T47D (cell line): ENCODE measurements at places on chromosomes 1 and 21.

GRCh38 chr1:179445593-179445992 lies 79.8 kb downstream of the AXDND1 start:
- no peak for DNase-seq

- no peak for DNase-seq
These were observed 329.5 kb upstream of the DUSP10 start for GRCh38 chr1:222071387-222071786.

DNA sequence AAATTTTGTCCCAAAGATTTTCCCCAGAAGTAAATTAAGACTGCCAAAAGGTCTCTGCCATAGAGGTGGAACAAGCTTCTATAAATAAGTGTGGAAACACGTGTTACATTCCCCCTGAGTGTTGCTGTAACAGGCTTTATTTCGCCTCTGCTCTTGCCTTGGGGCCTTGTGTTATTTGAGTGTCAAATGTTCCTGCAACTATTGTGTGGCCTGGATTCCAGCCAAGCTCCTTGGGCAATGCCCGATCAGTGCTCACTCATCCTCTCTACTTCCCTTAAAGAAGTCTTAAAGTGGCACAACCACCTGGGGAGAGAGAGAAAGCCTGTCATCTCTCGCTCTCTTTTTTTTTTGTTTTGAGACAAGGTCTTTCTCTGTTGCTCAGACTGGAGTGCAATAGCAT lies 156.7 kb downstream of the NR5A2 start:
- peak; percentile 78 for DNase-seq

DNA sequence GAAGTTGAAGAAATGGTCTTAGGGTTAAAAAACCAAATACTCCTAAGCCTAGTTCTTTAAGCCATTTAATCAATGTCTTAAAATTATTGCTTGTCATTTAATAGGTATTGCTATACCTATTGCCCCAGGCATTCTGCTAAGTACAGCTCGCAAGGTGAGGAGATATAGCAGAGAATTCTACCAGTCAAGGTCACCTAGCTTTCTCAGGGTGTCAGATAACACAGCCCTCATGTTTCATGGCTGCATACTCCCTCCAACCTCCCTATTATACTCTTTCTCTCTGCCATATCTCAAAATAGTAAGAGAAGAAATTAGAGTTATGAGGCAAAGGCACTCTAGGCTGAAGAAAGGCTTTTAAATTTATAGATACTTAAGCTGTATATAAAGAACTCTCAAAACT lies 68.4 kb upstream of the GPR88 start:
- no peak for DNase-seq

DNA sequence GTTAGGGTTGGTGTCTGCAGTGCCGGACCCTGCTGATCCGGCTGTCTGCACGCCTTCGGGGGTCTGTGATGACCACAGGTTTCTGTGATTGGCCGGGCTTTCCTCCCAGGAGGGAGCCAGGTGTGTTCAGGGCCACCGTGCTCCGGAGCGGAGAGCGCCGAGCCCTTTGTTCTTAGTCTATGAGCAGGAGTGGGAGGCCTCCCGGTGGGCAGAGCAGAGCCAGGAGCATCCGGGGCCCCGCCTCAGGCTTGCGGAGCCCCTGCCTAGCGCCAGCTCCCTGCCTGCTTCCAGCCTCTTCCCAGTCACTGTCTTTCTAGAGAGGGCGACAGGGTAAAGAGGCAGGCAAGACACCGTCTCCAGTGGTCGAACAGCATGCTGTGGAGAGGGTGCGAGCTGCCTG lies 31.8 kb downstream of the KCNAB2 start:
- no peak for DNase-seq

DNA sequence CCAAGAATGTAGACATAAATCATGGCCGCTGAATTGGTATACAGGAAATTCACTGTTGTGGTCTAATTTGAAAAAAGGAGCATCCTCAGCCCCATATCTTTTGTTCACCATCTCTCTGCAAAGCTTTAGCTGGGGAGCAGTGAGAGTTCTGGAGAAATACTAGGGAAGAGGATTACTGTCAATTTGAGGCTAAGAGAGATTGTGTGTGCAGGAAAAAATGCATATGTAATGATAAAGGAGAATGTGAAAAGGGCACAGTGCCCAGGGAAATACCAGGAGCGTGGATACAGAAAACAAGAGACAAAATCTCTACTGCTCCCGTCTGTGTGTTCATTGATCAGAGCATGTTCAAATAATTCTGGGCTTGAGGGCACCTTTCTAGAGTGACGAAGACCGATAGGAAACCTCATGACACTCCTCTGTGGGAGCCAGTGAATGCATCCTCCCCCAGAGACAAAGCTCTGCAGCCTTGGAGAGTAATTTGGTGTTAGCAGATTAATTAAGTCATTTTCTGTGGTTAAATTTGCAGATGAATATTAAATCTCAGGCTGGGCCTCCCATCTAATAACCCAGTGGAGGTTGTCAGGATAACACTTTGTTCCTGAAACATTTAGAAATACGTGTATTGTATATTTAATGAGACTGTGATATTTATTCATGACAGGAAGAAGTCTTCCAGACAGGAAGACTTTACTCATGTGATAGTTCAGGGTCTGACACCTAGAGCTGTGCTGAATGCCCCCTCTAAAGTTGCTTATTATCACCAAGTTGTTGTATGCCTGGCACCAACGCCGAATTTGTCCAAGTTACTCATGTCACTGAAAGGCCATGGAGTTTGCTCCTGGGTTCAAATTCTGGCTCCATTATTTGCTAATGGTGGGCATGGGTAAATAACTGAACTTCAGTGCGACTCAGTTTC lies 287.3 kb upstream of the SGIP1 start:
- no peak for DNase-seq

GRCh38 chr1:193602705-193603104 lies 416.3 kb upstream of the B3GALT2 start:
- no peak for DNase-seq

DNA sequence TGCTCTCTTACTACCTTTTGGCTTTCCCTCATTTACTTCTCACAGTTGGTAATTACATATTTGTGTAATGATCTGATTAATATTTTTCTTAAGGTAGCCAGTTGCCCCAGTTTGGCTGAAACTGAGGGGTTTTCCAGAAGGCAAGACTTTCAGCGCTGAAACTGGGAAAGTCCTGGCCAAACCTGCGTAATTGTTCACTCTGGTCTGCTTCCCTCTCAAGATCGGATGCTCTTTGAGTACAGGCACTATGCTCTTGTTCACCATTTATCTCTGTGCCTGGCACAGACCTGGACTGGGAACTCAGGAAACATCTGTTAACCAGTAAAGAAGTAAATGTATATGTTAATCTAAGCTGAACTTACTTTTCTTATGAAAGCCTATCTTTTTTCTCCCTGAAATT lies 209.6 kb upstream of the HOOK1 start:
- DNase-seq, result no peak

- no peak for DNase-seq
These were observed 14.3 kb upstream of the NMNAT2 start for GRCh38 chr1:183432548-183432875.

- DNase-seq, result no peak
These were observed 5.9 kb upstream of the SPRR2E start for GRCh38 chr1:153100245-153100644.

DNA sequence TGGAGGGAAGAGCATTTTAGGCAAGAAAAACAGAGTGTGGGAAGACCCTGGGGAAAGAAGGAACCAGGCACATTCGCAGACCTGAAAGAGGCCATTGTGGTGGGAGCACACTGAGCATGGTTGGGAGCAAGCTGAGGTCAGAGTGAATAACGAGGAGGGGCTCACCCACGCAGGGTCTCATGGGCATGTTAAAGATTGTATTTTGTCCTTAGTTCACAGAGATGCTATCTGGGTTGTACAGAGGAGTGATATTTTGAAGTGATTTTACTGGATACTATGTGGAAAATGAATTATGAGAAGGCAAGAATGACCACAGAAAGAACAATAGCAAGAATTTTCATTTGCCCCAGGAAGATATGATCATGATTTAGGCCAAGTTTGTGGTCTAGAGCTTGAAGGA lies 578.3 kb upstream of the NR5A2 start:
- no peak for DNase-seq

GRCh38 chr1:50977575-50978143 lies 7.6 kb downstream of the CDKN2C start:
- peak; percentile 53 for DNase-seq

- DNase-seq, result no peak
These were observed 46.9 kb upstream of the GNG12 start for GRCh38 chr1:67880056-67880601.

- no peak for DNase-seq
These were observed 48.4 kb downstream of the SLC37A1 start for GRCh38 chr21:42561762-42562650.

DNA sequence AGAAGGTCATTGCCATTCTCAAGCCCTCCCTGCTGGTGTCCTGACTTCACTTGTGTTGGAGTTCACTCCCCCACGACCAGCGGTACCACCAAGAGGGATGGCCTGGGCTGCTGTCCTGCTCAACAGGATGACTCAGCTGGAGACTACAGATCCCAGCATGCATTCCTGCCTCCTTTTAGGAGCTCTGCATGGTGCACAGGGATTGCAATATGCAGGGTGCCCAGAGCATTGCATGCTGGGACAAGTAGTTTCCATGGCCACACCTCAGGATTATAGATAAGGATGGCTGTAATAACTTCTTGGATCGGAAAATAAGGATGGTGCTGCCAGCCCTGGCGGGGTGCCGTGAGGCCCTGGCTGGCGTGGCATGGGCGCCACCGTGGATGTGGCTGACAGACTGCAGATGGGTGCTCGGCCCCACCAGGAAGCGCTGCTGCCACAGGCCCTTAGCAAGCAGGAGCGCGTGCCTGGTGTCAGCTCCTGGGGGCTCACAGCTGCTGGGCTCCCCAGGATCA lies 150.0 kb downstream of the CASZ1 start:
- DNase-seq, result no peak

- DNase-seq, result no peak
These were observed 154.0 kb downstream of the PSMG1 start for GRCh38 chr21:39029086-39029755.

- no peak for DNase-seq
These were observed 10.3 kb downstream of the OR13G1 start for GRCh38 chr1:247669225-247669624.

GRCh38 chr1:209483691-209484090 lies 99.8 kb upstream of the CAMK1G start:
- no peak for DNase-seq

DNA sequence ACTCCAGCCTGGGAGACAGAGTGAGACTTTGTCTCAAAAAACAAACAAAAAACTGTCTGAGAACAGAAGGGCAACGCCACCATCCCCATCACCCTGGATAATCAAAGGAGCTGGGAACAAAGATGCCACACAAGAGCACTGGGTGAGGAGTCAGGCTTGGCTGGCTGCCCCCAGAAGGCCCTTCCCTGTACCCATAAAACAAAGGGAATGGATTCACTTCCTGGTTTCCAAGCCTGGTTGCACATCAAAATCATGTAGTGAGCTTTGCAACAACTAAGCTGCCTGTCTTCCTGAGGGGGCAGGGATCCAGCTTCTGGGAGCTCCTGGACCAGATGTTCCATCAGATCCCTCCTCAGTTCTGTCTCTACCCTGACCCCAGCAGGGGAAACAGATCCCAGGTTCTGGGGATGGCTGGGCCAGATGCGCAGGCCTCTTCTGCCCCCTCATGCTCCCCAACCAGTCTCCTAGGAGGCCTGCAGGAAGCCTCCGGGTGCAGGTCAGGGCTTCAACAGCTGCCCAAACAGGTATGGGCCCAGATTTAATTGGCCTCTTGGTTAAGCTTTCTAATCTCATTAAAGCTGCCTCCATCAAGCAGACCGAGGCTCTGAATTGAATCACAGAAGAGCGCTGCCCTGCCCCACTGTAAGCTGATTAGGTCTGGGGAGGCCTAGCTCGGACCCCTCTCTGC lies 97.8 kb downstream of the MRPL37 start:
- DNase-seq, result no peak

DNA sequence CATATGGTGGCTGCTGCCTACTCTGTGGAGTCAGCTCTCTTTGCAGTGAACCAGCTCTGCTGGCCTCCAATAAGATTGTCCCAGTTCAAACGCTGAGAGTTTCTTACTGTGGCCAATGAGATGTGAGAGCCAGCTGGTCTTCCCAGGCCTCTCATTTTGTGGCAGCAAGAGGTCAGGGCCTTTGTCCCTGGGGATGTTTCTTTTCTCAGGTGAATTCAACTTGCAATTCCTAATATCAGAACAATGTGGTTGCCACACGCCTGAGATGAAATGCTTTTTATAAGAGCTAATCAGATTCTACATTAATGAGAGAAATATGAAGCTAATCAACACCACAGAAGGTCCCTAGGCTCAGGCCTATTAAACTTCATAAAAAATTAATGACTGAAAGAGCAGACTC lies 660.1 kb upstream of the CAMK1G start:
- no peak for DNase-seq

- no peak for DNase-seq
These were observed 65.1 kb downstream of the GADD45A start for GRCh38 chr1:67749844-67750690.

DNA sequence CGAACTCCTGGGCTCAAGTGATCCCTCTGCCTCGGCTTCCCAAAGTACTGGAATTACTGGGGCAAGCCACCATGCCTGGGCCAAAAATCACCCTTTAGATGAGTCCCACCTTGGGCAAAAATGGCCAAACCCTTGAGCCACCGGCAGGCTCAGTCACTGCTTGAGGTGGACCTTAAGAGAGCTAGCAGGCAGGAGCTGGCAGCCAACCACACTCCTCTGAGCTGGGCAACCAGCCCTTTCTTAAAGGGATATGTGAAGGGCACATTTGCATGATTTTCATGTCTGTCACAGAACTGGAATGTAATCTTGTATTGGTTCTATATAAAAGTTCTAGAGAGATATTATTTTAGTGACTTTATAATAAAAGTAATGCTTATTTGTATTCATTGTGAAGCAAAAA lies 316.5 kb downstream of the PBX1 start:
- DNase-seq, result no peak

DNA sequence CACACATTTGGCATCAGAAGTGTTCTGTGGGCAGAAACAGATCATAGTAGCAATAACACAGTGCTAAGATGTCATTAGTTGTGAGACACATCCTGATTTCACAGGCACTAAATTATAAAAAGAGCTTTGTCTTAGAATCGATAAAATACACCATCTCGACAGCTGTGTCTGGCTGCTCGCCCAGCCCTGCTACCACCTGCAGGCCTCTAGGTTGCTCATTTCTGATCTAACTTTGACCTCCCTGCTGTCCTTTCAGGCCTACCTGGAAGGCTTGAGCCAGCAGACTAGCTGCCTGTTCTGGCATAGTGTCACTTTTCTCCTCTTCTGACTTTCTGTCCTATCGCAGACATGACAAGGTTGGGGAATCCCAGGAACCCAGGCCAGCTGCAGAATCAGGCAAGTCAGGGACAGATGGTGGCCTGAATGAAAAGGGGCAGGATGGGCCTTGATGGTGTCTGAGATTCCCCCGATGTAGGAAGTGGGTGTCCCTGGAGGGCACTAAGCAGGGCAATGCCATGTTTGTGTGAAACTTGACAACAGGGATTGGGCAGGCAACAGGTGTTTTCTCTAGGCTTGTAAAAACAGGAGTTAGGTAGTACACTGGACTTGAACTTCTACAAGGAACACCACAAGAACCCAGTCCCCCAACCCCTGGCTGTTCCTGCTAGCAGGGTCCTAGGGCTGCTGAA lies 66.6 kb upstream of the RHOU start:
- DNase-seq, result no peak

- DNase-seq, result no peak
These were observed 2.8 kb upstream of the ADORA1 start for GRCh38 chr1:203124546-203125317.
